Bronchus fibroblast of lung (primary cell): ENCODE measurements at places on chromosomes 4 and X. TPM values are rescaled to one million over a fixed set of nuclear protein-coding genes. Genes with fewer than 3 reads are reported as not detected.

The PRDX4 gene
- 273 and 302 TPM in 2 replicates for total RNA-seq

The AR gene
- total RNA-seq: 2.0 and 2.7 TPM in 2 replicates

The GAB1 gene
- 4.6 and 7.6 TPM in 2 replicates for total RNA-seq

The IL3RA gene
- not detected in 2 replicates for total RNA-seq

The CLDN2 gene
- not detected in 2 replicates for total RNA-seq

The PPARGC1A gene
- 0.15 and 0.17 TPM in 2 replicates for total RNA-seq

The ACSL4 gene
- total RNA-seq: 61.5 and 63.2 TPM in 2 replicates

The CTAG2 gene
- 2.4 and 2.7 TPM in 2 replicates for total RNA-seq

The SPANXB1 gene
- not detected in 2 replicates for total RNA-seq

The LRRC66 gene
- total RNA-seq: 0.15 and 0.17 TPM in 2 replicates

The TMPRSS11D gene
- total RNA-seq: not detected in 2 replicates

The UGT2B7 gene
- not detected in 2 replicates for total RNA-seq

The MAGEA12 gene
- not detected in 2 replicates for total RNA-seq

The HSFX3 gene
- not detected in 2 replicates for total RNA-seq

The MXRA5 gene
- total RNA-seq: 0.50 and 0.59 TPM in 2 replicates

The PAGE2 gene
- not detected in 2 replicates for total RNA-seq

The PLP1 gene
- under 0.01 and 1.5 TPM in 2 replicates for total RNA-seq

The HELT gene
- not detected in 2 replicates for total RNA-seq

The PRR27 gene
- not detected in 2 replicates for total RNA-seq

The LNX1 gene
- 0.17 and 0.59 TPM in 2 replicates for total RNA-seq

The GPR143 gene
- total RNA-seq: 0.15 and 1.7 TPM in 2 replicates

The PCSK1N gene
- total RNA-seq: 0.17 TPM in 1 of 2 replicates, not detected in the other
